ENCODE measurements at places on chromosomes 12 and 14. TPM values are rescaled to one million over a fixed set of nuclear protein-coding genes. Genes with fewer than 3 reads are reported as not detected.

The ACSS3 gene
- total RNA-seq: 22.3 TPM

The PDE6H gene
- not detected for total RNA-seq

The TMEM63C gene
- total RNA-seq: 0.71 TPM

The SOCS2 gene
- total RNA-seq: 31.1 TPM

The PLA2G1B gene
- total RNA-seq: not detected

The TTC9 gene
- total RNA-seq: under 0.01 TPM
